Muscle of leg (tissue), 16 donors: ENCODE measurements at places on chromosomes 6 and 20. TPM values are rescaled to one million over a fixed set of nuclear protein-coding genes. Genes with fewer than 3 reads are reported as not detected.
A peak's percentile ranks its signal among the peaks of the same experiment; 100 is the strongest.

DNA sequence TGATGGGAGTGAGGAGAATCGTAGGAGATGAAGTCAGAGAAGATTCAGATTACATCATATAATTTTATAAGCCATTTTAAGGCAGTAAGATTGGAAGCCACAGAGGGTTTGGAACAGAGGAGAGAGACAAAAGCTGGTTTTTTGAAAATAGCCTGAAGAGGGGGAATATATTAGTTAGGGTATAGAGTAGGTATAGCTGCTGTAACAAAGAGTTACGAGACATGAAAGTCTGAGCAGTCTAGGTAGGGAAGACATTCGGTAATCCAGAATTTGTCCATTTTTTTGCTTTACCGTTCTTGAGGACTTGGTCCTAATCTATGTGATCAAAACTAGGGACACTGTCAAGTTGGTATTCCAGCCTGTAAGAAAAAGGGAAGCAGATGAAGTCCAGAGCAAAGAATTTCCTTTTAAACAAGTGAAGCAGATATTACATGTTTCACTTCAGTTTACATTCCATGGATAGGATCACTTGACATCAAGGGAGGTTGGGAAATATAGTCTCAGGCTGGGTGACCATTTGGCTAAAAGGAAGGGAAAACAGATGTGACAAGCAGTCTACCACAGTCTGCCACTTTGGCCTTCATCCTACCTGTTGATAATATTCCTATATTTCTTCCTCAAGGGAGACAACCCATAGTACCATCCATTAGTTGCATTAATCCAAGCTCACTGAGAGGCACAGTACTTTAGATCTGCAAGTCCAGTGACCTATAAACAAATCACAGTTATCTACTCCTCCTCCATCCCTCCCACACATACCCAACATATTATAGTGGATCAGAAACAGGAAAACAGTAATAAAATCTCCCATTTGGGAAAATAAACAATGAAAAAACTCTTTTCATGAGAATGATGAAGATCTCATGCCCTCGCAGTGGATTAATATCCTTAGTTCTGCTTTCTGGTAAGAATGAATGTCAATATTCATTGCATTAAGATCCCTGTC, 10.2 kb downstream of the FAM135A start:
- DNase-seq: no peak

DNA sequence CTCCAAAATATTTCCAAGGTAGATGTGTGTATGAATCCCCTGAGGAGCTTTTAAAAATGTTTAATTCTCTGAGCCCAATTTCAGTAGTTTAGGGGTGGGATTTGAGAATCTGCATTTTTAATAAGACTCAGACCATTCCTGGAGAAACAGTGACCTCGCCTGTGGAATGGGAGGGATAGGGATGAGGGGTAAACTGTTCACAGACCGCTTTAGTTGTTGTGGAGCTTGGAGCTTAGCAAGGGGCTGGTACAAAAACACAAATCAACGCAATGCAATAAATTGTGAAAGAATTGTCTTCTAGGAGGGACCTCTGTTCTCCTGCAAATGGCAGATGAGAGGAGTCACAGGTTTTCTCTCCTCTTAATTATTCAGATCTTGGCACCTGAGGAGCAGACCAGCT, 239.3 kb upstream of the SULF2 start:
- DNase-seq: peak; percentile 50

DNA sequence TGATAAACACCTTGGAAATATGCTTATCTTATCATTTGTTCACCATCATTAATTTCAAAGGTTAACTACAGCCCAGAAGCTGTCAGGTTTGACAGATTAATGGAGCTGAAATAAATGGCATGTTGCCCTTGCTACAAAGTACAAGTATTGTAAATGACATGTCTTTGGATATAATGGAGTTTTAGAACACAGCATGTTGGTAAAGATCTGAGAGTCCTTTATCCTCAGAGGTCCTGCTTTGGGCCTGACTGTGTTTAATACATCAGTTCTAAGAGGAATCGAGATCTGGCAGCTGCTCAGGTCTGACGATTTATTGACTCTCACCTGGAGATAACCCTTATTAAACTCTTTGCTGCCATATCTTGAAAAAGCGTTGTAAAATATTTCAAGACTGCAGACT, 222.7 kb upstream of the OPRM1 start:
- DNase-seq: no peak

The PAK5 gene
- total RNA-seq: 0.04 TPM

The SLC12A5 gene
- 0.13 TPM for total RNA-seq

GRCh38 chr20:59819496-59820203, 113.8 kb downstream of the SYCP2 start:
- no peak for DNase-seq

GRCh38 chr6:37759221-37760144, 60.0 kb upstream of the ZFAND3 start:
- no peak for DNase-seq

- DNase-seq: peak; percentile 47
These were observed 105.1 kb upstream of the HCRTR2 start for GRCh38 chr6:55069132-55069781.

The NRM gene
- 7.2 TPM for total RNA-seq

The GPLD1 gene
- total RNA-seq: 2.7 TPM

GRCh38 chr6:106163966-106164877, 78.1 kb downstream of the PRDM1 start:
- DNase-seq: peak; percentile 85

- DNase-seq: no peak
These were observed 178.9 kb downstream of the UST start for GRCh38 chr6:148925701-148926100.

The CST2 gene
- total RNA-seq: not detected

The TFAP2B gene
- under 0.01 TPM for total RNA-seq

GRCh38 chr6:52116605-52116948, 29.2 kb upstream of the PKHD1 start:
- peak; percentile 81 for DNase-seq

GRCh38 chr20:48339190-48339985, 488.4 kb downstream of the PREX1 start:
- peak; percentile 93 for DNase-seq

The COL12A1 gene
- 658 TPM for total RNA-seq

DNA sequence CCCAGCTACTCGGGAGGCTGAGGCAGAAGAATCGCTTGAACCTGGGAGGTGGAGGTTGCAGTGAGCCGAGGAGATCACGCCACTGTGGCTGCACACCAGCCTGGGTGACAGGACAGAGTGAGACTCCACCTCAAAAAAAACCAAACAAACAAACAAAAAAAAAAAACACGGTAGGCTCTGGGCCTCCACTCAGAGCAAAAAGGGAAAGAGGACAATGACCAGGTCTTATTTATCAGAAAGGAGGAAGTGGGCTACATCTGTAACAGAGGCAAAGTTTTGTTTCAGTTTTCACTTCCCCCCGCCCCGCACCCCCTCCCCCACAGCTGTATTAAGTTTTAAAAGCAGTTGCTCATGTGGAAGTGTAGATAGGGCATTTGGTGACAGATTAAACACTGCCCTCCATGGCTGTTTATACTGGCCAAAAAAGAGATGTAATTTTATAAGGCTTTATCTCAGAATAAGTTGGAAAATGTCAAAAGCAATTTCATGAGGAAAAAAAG, 114.6 kb downstream of the RCAN2 start:
- DNase-seq: peak; percentile 28

GRCh38 chr6:110635096-110635495, 158.7 kb upstream of the SLC22A16 start:
- no peak for DNase-seq

The CPXM1 gene
- 41.5 TPM for total RNA-seq

The PSORS1C1 gene
- 1.3 TPM for total RNA-seq

DNA sequence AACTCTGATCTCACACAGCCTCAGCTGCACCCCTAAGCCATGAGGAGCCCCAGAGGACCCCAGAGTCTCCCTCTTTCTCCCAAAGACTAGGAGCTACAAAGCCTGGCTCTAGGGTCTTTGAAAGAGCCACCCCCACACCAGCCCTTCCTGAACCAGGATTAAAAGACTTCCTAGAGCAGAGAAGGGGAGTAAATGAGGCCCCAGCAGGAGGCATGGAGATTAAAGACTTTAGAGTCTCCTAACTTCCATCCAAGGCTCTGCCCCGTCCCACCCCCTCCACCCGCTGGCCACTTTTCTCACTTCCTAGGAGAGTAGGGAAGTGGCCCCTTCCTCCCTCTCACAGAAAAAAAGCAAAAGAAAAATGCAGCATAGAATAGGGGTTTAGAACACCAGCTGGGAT, 1.7 kb downstream of the PREX1 start:
- DNase-seq: no peak

GRCh38 chr6:133392015-133392414, 150.9 kb downstream of the EYA4 start:
- no peak for DNase-seq

DNA sequence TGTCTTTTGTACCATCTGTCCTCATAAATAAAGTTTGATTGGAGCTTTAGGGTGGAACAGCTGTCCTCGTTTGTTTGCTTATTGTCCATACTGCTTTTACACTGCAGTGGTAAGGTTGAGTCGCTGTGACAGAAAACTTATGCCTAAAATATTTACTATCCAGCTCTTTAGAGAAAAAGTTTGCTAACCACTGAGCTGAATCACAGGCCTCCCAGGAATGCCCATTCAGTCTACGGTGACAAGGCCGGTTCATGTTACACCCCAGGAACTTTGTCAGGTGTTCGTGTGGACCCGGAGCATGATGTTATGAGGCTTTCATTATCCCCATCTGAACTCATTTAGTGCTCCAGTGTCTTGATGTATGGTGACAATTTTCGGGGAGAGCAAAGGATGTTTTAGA, 401.1 kb downstream of the SAMD5 start:
- DNase-seq: no peak

The AIF1 gene
- total RNA-seq: 29.2 TPM

The ACTL10 gene
- 0.49 TPM for total RNA-seq

GRCh38 chr6:8085053-8085511, 17.3 kb downstream of the EEF1E1 start:
- DNase-seq: no peak

DNA sequence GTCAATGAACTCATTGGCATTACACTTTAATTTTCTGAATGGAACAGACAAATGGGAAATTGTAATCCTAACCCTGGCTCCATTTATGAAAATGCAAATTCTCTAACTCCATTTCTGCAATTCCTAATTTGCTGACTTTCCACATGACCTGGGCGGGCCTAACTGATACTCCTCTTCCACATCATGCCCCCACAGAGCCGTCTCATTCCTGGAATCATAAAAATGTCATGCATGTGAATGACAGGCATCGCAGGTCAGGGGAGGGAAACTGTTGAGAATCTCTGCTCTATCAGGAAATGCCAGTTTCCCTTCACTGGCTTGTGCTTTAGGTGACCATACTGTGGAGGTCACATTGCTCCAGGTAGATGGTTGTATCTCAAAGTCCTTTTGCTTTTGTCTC, 165.1 kb downstream of the ZNF217 start:
- no peak for DNase-seq

DNA sequence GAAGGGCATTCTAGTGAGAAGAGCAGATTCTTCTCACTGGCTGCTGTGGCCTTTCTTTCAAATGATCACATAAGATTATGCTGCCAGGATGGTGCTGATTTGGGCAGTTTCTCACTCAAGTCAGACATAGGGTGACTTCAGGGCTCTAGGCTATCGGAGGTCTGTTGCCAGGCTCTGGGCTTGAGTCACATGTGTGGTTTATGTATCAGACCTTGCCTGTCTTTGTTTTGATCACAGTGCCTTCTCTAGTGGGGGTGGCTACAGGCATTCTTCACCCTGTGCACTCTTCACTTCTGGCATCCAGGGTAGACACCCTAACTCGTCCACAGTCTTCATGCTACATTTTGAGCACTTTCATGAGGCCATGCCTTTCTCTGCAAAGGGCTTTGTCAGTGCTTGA, 823.7 kb upstream of the MAN1A1 start:
- DNase-seq: no peak

The MAFB gene
- 6.3 TPM for total RNA-seq

GRCh38 chr6:123908797-123909196, 105.1 kb downstream of the NKAIN2 start:
- DNase-seq: no peak

- DNase-seq: no peak
These were observed 42.6 kb upstream of the TGM2 start for GRCh38 chr20:38207621-38208020.

DNA sequence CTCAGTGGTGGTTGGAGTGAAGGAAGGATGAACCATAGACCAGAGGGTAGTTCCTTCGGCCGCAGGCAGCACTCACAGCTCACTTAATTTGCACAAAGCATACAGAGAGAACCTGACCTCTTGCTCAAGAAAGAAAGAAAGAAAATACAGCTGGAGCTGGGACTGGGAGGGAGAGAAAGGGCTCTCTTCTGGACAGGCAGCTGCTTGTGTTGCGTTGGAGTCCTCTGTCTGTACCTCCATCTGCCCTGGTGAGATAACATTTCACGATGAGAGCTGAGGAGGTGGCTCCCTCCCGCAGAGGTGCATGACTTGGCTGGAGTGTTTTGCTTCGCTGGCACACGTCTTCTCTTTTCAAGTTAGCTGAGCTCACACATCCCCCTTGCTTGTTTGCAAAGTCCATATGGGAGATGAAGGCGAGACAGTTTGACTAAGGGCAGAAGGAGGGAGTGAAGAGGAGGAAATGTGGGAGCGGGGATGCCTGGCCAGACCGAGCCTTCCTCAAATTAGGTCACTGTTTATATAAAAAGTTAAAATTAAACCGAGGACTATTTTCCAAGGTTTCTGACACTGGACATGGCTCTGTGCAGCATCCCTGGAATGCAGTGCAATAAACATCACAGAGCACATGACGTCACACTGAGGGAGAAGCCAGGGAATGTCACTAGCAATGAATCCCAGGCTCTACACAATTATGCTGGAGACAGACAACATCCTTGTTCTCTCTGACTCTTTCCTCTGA, 359.4 kb downstream of the CD83 start:
- peak; percentile 96 for DNase-seq

DNA sequence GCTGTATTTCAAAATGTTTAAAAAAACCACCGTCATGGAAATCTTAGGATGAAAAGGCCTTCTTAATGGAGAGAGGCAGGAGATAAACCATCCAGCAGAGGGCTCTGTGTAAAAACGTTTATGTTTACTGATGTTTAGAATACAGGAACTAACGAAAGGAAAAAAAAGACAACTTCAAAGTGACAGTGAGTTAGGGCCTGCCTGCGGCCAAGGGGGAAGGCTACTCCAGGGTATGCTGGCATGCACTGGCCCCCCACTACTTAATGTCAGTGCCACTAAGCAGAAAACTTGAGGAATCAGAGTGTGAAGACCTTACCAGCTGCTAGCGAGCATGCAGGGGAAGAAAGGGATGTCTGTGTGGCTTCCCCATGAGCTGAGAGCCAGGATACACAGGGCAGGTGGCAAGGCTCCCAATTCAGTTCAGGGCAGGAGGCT, 47.7 kb downstream of the AKAP7 start:
- DNase-seq: peak; percentile 72

The PPP1R3G gene
- 2.6 TPM for total RNA-seq

The KHDC1 gene
- total RNA-seq: 2.3 TPM
